ENCODE measurements at places on chromosomes 5 and 9.

- DNase-seq: no peak
These were observed 151.1 kb upstream of the CDKN2B start for GRCh38 chr9:22160221-22160620.

DNA sequence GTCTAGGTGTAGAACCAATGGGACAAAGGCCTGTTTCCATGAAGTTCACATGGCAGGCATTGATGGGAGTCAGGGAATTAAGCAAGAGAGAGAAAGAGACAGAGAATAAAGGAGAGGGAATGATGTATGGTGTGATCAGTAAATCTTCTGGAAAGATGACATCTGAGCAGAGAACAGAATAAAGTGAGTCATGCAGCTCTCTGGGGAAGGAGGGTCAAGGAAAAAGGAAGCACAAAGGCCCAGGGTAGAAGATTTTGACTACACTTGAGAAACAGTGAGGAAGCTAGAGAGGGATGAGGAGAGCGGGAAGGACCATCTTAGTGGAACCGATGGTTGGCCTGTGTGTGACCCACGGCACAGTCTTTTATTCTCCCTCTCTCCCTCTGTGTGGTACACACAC lies 425.9 kb downstream of the SPOCK1 start:
- no peak for DNase-seq

- DNase-seq: no peak
These were observed 109.3 kb downstream of the DAPK1 start for GRCh38 chr9:87606841-87607521.

- peak; percentile 78 for DNase-seq
These were observed 41.2 kb downstream of the SLC22A5 start for GRCh38 chr5:132410451-132411303.

DNA sequence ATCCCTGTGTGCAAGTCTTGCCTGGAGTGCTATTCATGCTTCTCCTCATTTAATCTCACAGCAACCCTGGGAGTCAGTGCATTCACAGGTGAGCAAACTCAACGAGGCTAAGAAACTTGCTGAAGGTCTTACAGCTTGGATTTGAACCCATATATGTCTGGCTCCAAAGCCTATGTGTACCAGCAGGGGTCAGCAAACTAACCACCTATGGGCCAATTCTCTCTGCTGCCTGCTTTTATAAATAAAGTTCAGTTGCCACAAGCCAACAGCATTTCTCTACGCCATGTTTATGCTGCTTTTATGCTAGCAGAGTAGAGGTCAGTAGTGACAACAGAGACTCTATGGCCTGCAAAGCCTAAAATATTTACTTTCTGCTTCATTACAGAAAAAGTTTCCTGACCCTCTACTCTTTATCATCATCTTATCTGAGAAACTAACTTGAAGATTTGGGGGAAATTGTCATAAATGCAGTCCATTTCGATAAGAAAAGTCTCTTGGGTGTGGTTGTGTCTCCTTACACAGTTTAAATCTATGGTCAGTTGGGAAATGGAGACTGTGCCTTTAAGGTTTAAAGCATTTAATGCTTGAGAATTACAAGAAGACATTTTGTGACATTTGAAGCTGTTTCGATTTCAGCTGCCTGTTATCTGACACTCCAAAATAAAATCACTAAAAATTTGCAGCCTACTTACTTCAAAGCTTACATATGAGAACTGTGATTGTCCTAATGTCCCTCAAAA lies 137.7 kb downstream of the PRELID2 start:
- DNase-seq: no peak

- no peak for DNase-seq
These were observed 10.2 kb upstream of the STING1 start for GRCh38 chr5:139492700-139493192.

GRCh38 chr9:21789541-21790037 lies 12.8 kb upstream of the MTAP start:
- peak; percentile 33 for DNase-seq

- no peak for DNase-seq
These were observed 196.7 kb downstream of the WDR70 start for GRCh38 chr5:37575541-37576489.

- DNase-seq: no peak
These were observed 9.5 kb downstream of the CXXC5 start for GRCh38 chr5:139657363-139658321.

DNA sequence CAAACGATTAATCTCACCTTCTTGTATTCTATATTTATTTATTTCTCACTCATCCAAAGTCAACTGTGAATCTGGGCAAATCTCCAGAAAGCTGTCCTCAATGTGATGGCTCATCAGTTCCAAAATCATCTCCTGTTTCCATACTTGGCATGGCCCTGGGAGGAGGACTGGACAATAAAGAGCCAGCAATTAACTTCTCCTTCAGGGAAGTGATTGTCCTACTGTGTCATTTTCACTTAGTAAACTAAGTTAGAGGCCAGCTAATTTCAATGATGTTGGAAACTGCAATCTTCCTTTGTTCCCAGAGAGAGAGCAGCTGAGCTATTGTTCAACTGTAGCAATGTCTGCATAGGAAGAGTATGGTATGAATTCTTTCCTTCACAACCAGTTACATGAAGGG lies 17.5 kb downstream of the CDH12 start:
- DNase-seq: no peak

DNA sequence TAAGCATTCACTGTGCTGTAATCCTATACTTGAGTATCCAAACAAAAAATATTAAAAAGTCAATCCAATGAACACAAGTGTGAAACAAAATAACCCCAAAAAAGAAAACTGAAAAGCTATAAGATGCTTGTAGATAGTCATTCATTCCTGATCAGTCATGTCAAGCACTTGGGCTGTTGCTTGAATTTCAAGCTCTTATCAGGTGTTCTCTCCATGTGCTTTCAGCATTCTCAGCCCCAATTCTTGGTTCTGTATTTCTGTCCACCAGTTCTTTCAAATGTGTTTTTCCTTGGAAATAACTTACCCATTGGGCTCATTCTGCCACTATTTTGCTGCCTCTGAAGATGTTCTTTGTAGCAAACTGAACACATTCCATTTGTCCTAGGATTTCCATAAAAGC lies 4.7 kb downstream of the ZFAND5 start:
- DNase-seq: no peak

- no peak for DNase-seq
These were observed 14.8 kb downstream of the SUB1 start for GRCh38 chr5:32600054-32600622.

DNA sequence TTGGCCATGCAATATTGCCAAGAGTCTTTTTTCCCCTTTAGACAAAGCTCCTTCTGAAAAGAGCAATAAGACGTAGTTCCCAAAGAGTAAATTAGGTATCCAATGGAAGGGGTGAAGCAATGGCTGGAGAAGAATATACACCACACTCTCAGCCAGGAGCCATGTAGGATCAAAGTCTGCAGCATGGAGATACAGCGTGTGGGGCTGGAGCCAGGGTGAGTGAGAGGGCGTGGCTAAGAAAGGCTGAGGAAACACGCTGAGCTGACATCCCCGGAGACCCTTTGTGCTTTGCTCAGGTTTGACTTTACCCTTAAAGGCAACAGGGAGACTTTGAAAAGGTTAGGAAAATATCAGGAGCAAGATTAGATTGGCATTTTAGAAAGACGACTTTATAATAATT lies 87.1 kb upstream of the ELL2 start:
- DNase-seq: no peak

DNA sequence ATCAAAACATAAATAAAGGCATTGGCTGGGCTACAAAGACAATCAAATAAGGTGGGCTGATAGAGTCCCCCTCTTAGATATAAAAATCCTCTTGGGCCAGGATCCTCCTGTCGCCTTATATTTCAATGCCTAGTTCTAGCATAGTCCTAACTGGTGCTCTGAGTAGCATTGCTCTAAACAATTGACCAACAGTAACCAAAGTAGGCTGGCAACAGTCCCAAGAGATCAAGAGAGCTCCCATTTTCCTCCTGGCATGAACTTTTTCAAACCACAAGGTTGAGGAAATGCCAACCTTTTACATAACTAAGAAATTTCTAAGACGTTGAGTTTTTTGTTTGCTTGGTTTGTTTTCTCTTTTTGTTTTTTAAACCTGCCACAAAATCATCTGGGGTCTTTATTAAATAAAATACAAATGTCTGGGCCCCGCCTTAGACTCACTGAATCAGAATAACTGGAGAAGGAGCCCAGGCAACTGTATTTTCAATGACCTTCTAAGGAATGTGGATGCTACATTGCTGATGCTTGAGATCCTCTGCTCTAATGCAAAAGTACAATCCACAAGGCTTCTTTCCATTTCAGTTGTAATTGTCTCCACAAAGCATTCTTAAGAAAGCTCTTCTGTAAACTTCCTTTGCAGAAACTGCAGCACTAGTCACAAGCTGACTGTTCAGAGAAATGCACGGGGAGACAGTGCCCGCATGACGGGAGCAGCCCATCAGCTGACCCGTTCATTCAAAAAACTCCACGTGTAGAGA lies 2.9 kb downstream of the SLC45A2 start:
- no peak for DNase-seq

DNA sequence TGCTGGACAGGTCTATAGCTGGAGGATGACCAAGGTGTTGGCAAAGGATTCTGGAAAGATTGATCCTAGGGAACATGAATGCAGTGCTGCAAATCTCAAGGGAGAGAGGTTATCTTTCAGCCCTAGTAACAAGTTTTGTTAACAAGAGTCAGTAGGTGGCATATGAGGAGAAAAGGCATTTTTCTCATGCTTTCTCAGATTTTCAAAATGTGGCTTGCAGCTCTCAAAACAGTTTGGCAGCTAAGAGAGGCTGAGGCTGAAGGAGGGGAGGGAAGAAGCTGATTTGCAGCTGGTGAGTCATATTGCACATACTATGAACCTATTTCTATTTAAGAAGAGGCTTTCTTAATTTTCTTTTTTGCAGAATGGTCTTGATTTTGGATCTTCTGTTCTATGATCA lies 64.3 kb upstream of the PCA3 start:
- DNase-seq: no peak

DNA sequence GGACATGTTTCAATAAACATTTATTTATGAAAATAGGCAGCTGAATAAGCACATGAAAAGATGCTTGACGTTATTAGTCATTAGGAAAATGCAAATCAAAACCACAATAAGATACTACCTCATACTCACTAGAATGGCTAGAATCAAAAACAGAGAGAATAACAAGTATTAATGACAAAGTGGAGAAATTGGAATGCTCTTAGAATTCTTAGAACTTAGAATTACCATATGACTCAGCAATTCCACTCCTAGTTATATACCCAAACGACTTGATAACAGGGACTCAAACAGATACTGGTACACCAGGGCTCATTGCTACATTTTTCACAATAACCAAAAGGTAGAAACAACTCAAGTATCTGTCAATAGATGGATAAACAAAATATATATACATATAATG lies 15.1 kb upstream of the TRIM36 start:
- no peak for DNase-seq

DNA sequence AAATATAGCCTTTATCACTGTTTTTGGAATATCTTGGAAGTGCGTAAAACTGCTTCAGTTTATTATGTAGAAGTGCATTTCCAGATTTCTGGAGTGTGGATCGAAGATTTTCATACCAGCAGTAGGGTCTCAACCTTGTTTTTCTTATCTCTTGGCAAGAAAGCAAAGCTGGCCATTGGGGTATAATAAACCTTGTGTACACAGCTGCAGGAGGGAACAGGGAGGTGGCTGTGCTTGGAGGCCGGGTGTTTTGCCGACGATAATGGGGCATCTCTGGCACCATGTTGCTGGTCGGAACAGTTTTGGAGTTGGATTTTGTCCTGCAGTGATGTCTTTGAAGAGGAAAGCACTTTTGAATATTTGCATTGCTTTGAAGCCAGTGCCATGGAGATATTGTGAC lies 308.8 kb upstream of the DMRT1 start:
- DNase-seq: no peak

DNA sequence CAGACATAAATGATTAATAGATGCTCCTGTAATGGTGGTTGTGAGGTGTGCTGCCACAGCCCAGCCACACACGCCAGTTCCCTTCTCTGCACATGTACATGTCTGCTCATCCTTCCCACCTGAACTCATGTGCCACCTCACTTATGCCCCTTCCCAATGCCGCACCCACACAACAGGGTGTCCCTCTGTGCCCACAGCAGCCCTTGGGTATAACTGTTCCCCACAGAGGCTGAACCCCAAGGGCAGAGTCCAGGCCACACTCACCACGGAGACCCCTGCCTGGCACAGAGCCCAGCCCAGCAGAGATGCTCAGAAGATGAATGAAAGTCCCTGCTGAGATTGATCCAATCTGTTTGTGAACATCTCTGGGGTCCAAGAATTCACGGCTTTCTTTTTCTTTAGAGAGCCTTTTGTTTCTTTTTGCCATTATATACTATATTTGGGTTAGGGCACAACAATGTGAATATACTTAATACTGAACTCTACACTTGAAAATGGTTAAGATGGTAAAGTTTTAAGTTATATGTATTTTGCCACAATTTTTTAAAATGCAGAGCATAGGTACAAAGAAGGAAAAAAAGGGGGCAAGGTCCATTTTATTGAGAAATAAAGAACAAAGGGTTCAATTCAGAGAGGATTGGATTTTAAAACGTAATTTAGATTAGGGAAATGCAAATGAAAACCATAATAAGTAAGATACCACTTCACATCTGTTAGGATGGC lies 29.6 kb downstream of the IRF1 start:
- DNase-seq: no peak

DNA sequence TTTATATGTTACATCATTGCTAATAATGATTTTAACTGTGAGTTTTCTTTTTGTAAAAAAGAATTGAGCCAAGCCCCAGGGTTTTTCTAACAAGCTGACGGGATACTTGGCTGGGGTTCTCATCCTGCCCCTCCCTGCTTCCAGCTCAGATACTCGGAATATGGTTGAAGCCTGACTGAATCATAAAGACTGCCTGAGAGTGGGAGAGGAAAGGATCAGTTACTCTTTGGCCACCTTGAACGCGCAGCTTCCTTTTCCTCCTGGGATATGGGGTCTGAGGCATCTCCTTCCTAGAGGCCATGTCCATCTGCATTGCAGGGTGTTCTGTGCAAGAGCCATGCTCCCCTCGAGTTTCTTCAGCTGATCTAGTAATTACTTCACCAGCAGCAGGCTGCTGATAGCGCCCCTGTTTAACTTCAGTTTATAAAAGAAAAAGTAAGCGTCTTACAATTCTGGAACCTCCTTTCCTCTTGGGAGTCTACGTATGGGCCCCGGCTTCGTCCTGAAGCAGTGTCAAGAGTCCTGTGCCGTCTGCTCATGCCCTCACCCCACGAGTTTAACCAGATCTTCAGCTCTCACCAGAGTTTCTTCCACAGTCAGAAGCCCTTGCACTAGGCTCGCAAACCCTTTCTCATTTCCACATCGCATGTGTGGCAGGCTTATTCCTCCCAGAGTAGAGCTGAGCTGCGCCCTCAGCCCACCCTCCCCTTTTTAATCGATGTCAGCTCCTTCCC lies 130.0 kb downstream of the MVB12B start:
- DNase-seq: no peak

DNA sequence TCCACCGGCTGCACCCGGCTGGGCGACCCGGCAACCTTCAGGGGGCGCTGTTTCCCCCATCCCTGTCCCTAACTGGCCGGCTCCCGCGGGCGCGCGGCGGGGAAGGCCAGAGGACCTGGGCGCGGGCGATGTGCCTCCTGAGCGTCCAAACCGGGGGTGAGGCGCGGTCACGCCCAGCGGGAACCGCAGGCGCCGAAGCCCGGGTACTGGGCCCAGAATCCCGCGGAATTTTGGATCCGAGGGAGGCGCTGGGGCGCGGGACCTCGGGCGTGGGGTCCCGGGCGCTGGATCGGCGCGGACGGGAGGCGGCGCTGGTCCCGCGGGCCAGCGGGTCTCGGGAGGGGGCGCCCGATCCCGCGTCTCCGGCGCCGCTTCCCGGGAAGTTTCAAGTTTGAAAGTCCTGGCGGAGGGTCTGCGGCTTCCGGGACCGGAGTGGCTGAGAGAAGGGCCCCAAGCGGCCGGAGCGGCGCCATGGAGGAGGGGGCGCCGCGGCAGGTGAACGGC lies at the start of gene PKN3:
Gene PKN3 (plus strand): TSS at position 59 of the 504 bp plus-strand sequence. CDS start 413 bp downstream, at position 472.
- peak; percentile 88 for DNase-seq

- no peak for DNase-seq
These were observed 15.6 kb upstream of the DCP2 start for GRCh38 chr5:112960863-112961504.
